ENCODE measurements at places on chromosomes 12 and 14.

DNA sequence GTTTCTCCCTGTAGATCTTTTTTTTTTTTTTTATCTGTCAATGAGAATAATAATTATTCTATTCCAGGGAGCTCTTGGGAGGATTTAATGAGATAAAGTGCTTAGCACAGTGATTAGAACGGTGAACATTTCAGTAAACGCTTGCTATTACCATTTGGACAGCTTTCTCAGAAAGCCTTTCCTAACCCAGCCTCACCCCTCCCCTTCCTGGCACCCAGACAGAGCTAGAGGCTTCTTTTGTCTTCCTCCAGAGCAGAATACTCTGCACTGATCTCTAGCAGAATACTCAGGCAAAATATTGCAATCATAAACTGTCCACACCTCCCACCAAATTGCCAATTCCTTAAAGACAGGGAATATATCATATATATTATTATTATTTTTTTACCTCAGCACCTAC lies 66.6 kb downstream of the ERGIC2 start:
- DNase-seq = no peak

GRCh38 chr14:96746101-96746500 lies 51.1 kb upstream of the VRK1 start:
- no peak for DNase-seq

- no peak for DNase-seq
These were observed 55.5 kb upstream of the SRRM4 start for GRCh38 chr12:118925826-118926225.

GRCh38 chr12:107435072-107435471 lies 250.5 kb upstream of the PWP1 start:
- DNase-seq = no peak

DNA sequence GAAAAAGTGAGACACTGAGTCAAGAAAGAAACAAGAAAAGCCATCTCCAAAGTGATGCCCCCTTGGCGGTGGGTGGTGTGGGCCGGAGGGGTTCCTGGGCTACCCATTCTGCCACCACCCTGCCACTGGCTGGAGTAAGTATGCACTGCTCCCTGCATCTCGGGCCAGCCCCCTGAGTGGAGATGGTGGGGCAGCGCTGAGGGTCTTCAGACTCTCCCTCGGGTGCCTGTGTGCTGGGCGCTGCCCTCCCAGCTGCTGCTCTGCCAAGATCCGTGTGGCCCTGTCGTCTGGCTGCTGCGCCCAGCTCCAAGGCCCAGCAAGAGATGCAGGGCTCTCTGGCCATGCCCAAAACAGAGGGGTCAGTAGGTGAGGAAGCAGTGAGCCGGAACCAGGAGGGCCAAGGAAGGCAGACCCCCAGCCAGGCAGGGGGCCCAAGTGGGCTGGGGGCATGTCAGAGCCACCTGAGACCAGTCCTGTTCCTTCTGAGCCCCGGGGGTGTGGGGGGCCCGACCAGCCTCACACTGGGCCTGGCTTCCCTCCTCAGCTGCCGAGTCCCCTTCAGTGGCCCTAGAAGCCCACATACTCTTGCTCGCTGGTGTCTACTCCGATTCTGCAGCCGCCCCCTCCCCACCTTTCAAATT lies 5.2 kb downstream of the GPR132 start:
- no peak for DNase-seq

GRCh38 chr14:89085737-89086382 lies 261.4 kb downstream of the TTC8 start:
- DNase-seq = no peak

GRCh38 chr12:45718306-45718705 lies 11.2 kb upstream of the ARID2 start:
- no peak for DNase-seq

DNA sequence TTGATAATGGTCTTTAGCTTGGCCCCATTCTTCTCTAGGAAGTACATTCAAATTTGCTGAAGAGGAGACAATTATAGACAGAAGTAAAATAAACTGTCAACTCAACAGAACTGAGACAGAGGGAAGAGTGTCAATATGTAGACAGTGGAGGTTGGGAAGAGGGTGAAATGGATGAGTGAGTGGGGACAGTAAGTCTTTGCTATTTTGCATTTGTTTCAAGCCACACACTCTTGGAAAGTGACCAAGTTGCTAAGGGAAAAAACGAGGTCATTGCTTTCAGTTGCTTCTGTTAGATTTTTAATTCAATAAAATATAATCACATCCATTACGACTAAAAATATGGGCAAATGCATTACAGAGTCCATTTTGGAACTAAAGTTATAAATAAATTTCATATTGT lies 47.8 kb downstream of the BTBD7 start:
- DNase-seq = no peak

DNA sequence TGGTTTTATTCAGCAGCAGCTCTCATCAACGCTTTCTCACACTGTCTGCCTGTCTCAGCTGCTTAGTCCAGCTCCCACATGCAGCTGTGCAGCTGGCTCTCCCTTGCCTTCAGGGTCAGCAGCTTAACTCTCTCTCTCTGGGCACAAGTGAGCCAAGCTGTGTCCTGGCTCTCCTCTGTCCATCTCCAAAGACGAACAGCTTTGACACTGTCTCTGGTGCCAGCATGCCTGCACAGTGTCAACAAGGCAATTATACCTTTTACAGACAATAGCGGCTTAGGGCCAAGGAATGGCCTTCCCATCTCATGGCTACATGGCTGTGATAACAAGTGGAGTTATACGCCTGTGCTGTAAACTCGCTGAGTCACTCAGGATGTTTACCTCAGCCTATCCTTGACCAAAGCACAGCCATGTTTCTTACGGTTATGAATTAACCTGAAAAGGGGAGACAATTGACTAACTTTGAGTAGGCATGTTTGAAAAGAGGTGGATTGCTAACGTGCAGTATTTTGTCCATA lies 38.4 kb upstream of the MANSC4 start:
- no peak for DNase-seq

DNA sequence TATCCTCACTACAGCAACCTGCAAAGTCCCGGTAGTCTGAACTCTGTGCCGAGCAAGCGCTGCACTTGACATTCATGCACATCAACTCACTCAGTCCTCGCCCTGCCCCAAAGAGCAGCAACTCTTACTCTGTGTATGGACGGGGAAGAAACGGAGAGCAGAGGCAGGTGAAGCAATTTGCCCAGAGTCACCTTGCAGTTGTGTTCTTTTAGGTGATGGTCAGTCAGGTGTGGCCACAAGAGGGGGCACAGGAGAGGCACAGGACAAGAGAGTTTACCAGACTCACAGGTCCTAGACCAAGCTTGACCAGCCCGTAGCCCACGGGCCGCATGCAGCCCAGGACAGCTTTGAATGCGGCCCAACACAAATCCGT lies 39.1 kb downstream of the TSPAN11 start:
- DNase-seq = no peak

DNA sequence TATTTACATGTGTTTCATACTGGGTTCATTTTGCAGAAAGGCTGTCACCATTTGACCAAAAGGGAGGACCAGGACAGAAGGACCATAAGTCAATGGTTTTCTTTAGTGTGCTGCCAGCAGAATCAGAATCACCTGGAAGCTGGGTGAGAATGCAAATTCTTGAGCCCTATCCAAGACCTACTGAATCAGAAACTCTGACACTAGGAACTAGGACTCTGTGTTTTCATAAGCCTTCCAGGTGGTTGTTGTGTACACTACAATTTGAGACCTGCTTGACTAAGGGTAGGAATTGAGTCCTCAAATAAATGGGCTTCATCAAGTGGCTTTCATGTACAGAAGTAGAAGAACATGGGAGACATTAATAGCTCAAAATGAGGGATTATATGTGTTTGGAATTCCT lies 32.2 kb downstream of the PDE6H start:
- DNase-seq = no peak

DNA sequence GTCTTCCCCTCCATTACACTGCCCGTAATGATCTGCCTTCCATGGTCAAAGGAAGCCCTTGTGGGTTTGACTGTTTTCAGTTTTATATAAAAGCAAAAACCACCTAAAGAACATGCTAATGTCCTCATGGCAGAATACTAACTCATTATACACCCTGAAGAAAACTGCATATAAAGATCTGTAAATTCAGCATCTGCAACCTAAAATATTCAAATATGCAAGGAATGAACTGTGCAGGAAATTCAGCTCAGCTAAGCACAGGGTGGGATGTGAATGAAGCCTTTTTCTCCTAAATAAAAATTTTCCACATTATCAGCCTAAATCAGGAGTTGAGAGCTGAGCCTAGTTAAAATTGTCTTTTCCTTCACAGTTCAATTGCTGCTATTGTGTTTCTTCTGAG lies 128.1 kb downstream of the NRXN3 start:
- DNase-seq = no peak

DNA sequence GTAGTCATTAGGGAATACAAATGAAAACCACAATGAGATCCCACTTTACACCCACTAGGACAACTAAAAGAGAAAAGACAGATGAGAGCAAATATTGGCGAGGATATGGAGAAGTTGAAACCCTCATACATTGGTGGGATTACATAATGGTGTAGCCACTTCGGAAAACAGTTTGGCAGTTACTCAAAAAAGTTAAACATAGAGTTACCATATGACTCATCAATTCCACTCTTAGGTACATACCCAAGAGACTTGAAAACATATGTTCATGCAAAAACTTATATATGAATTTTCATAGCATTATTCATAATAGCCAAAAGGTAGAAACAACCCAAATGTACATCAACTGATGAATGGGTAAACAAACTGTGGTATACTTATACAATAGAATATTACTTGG lies 27.1 kb downstream of the ALDH1L2 start:
- DNase-seq = no peak

DNA sequence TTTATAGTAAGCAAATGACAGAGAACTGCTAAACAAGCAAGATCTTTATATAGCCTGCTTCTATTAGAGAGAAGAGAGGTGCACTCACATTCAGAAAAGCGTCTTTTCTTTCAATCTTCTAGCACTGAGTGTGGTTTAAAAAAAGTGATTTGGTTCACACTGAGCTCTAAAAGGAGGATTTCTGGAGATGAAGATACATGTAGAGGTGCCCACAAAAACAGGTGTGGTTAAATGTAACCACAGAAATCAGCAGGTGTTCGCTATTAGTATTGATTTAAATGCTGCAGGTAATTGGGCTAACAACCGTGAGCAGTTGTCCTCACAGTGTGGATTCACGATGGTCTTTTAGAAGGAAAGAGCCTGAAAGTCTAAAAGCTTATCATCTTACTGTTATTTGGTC lies 10.7 kb downstream of the PKP2 start:
- no peak for DNase-seq

DNA sequence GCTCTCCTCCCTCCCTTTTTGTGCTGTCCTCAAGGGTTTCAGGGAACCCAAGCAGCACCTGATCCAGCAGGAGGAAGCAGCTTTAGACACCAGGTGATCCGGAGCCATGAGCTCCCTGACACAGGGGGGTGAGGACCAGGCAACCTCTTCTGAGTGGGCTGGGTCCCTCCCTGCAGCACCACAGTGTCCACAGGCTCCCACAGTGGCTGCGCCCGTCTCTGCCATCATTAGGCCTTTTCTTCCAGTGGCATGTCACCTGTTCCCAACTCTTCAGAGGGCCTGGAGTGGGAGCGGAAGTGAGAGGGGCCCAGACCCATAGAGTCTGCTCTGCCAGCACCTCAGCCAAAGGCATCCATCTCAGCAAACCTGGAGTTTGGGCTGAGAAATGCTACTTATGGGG lies 421 bp upstream of the KRT76 start:
- no peak for DNase-seq

DNA sequence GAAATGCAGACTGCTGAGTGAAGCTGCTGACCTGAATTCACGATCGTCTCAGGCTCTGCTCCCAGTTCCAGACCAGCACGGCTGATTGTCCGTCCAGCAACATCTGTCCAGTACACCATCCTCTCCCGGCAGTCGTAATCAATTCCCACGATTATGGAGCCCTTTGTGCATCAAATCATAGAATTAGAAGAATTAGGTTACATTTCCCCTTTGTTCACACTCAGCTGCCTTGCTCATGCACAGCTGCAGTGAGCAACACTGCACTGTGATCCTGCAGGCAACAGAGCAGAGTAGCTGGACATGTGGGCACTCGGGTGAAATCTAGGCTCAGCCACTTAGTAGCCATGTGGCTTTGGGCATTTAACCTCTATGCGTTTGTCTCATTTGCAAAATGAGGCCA lies 22.2 kb downstream of the RTRAF start:
- no peak for DNase-seq

DNA sequence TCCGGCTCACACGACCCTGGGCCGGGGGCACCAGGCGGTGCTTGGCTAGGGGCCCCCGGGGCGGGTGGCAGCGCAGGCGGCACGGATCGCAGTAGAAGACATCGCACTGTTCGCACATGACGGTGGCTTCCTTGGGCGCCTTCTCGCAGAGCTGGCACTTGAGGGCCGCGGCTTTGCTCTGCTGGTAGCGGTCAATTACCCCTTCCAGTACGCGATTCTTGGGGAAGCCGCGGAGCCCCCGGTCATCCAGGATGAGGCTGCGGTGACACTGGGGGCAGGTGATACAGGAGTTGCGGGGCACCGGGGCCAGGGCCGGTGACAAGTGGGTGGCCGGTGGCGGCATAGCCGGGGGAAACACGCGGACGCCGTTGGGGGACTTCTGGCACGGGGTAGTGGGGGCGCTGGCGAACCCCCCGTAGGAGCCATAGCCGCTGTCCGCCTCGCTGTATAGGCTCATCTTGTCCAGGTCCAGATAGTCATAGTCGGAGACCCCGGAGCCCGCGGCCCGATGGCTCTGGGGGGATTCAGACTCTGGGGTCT lies 553 bp downstream of the TRIM9 start:
- DNase-seq = peak; percentile 13

- no peak for DNase-seq
These were observed 8.5 kb downstream of the LTBR start for GRCh38 chr12:6392504-6392903.

GRCh38 chr14:99908653-99909250 lies 115.5 kb downstream of the EML1 start:
- no peak for DNase-seq

DNA sequence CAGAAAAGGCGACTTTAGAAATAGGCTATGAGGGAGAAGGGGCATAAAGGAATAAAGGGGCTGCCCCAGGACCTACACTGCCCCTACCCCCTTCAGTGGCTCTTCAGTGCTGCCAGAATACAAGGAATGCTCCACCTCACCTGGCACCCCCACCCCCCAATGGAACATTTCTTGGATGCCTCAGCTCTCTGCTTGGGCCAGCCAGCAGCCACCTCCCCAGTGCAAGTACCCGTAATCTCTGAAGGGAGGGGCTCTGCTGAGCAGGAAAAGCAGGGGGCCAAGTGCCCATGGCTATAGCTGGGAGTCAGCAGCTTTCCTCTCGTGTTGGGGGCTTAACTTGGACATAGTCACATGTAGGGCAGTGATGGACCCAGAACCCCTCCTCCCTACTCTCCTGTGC lies 33.3 kb downstream of the BAZ2A start:
- DNase-seq = no peak

DNA sequence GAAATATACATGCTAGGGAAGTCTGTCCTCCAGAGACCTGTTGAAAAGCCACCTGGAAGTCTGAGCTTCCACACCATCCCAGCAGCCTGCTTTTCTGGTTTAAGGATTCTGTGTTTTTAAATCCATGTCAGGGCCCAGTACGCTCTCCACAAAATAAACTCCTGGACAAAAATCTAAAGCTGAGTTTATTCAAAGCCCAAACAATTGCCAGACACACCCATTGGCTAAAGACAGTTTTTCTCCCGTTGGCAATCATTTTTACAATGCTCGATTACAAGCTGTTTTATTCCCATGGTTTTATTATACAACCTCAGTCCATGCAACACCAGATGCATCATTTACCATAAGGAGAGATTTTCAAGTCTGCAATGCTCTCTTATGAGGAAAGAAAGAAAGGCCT lies 94.5 kb downstream of the MYRFL start:
- no peak for DNase-seq

GRCh38 chr12:2183556-2184541 lies 131.1 kb downstream of the CACNA1C start:
- no peak for DNase-seq

GRCh38 chr12:27965411-27965810 lies 7.1 kb downstream of the PTHLH start:
- no peak for DNase-seq

All from Kasumi-1 (cell line).